Fibroblast of the aortic adventitia (primary cell): ENCODE measurements at places on chromosomes 13 and 19.

DNA sequence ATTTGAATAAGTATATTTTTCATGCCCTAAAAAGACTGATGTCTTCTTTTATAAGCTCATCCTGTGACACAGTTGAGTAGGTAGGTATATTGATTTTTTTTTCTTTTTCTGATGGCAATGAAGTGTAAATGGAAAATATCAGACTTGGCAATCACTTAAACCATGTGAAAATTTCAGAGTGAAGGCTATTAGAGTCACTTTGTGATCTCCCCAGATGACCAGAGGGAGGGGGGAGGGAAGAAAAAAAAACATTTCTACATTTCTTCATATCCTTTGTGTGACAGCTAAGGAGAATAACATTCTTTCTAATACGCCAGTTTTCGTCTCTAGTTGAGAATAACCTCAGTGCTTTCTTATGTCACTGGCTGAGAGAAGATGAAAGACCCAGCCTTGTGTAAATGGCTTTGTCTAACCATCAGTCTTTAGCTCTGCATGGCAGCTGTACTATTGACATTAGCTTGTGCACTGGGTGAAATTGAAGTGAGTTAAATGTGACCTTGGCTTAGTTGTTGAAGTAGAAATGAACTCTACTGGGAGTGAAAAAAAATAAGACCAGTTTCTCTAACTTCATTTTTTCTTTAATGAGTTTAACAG, 332.1 kb upstream of the DACH1 start:
- DNase-seq, result no peak

DNA sequence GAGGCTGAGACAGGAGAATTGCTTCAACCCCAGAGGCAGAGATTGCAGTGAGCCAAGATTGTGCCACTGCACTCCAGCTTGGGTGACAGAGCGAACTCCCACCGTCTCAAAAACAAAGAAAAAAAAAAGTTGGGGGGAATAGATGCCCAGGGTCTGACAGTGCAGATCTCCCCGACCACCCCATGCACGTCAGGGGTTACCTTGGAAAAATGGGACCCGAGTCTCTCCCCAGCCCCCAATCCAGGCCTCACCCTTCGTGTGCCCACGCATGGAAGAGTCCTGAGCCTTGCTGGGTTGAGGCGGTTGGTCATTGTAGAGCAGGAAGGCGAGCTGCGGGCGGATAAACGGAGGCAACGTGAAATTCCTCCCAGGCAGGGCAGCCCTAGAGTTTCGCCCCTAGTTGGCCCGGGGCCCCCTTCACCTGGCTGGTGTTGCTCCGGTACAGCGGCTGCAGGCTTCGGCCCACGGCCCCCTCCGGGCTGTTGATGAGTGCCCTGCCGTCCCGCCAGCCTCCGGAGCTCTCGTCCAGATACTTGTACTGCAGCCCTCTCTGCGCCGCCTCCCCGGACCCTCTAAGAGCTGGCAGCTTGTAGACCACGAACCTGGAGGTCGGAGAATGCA, 588 bp downstream of the DNASE2 start:
- peak; percentile 37 for DNase-seq

DNA sequence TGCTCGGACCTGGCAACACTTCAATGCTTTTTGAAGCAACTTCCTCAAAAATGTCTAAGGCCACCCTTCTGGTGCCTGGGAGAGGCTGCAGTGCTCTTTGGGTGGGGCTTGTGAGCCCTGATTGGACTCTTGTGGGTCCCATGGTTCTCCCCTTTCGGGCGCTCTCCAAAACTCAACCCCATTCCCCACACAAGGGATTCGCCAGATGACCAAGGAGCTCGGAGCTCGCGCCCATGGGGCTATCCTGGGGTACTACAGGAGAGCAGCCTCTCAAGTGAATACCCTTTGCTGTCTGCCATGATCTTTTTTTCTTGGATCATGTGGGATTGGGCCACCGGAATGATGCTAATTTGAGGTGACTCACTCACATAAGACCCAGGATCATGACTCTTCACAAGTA, 29.7 kb upstream of the KL start:
- DNase-seq, result no peak

DNA sequence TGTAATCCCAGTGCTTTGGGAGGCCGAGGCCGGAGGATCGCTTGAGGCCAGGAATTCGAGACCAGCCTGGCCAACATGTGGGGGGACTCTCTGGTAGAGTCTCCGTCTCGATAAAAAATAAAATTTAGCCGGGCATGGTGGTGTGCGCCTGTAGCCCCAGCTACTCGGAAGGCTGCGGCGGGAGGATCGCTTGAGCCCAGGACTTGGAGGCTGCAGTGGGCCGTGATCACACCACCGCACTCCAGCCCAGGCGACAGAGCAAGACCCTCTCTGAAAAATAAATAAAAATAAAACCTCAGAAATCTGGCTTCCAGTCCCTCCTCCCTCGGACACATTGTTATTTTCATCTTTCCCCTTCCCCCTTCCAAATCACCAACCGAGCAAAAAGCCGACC, 332 bp downstream of the IRGQ start:
- no peak for DNase-seq

DNA sequence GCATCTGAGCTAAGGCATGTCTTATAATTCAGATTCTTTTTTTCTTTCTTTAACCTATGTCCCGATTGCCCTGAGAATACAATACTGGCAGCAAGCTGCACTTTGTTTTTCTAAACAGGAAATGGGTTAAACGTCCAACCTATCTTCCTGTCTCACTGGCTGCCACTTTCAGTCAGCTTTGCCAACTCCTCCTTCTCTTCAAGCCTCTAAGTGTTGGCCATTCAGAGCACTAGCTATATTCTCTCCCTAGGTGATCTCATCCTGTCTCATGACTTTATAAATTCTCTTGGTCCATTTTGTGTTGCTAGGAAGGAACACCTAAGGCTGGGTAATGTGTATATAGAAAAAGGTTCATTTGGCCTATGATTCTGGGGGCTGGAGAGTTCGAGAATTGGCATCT, 109.5 kb upstream of the TSC22D1 start:
- DNase-seq, result no peak

GRCh38 chr19:12899891-12900518, 9.0 kb downstream of the GCDH start:
- DNase-seq, result no peak

DNA sequence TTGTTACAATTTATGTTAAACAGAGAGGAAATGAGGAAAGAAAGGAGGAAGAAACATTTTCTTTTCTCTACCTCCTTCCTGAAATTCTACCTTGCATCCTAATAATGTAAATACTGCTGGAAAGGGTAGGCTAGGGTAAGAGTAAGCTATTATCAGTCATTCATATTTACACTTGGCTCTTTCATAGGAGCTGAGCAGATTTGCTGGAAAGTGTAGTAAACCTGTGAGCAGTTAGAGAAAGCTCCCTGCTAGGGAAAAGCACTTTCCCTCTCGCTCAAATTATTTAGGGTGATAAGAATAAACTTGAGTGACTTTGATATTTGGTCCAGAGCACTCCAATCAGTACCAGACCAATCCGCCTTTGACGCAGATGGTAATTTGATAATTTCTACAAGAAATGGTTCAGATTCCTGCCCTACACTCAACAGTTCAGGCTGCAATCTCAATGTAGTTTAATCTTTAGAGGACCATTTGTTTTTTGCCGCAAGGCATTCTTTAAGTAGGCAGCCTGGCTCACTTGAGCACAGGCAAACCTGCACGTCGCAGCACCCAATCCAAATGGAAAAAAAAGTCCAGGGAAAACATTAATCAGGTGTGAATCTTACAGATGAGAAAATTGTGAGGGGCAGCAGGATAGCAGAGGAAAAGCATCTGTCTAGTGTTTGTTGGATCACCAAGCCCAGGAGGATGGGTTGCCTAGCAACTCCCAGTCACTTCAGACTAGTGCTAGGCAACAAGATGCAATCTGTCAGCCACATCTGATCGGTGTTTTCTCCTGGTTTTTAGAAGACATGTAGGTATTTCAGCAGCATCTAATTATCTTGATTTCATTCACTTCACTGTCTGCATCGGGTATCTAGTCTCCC, 68.6 kb upstream of the KL start:
- DNase-seq, result no peak

GRCh38 chr19:46147791-46148288, at the start of gene IGFL2:
TSS of gene IGFL2 (plus strand) at chr19:46148238. CDS start at chr19:46148279, 41 bp downstream.
- DNase-seq, result peak; percentile 39

DNA sequence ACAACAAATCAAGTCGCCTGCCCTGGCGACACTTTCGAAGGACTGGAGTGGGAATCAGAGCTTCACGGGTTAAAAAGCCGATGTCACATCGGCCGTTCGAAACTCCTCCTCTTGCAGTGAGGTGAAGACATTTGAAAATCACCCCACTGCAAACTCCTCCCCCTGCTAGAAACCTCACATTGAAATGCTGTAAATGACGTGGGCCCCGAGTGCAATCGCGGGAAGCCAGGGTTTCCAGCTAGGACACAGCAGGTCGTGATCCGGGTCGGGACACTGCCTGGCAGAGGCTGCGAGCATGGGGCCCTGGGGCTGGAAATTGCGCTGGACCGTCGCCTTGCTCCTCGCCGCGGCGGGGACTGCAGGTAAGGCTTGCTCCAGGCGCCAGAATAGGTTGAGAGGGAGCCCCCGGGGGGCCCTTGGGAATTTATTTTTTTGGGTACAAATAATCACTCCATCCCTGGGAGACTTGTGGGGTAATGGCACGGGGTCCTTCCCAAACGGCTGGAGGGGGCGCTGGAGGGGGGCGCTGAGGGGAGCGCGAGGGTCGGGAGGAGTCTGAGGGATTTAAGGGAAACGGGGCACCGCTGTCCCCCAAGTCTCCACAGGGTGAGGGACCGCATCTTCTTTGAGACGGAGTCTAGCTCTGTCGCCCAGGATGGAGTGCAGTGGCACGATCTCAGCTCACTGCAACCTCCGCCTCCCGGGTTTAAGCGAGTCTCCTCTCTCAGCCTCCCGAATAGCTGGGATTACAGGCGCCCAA, at the start of gene LDLR:
Gene LDLR (plus strand): TSS at position 210 of the 760 bp plus-strand sequence. CDS start 86 bp downstream, at position 296.
- DNase-seq, result peak; percentile 93

DNA sequence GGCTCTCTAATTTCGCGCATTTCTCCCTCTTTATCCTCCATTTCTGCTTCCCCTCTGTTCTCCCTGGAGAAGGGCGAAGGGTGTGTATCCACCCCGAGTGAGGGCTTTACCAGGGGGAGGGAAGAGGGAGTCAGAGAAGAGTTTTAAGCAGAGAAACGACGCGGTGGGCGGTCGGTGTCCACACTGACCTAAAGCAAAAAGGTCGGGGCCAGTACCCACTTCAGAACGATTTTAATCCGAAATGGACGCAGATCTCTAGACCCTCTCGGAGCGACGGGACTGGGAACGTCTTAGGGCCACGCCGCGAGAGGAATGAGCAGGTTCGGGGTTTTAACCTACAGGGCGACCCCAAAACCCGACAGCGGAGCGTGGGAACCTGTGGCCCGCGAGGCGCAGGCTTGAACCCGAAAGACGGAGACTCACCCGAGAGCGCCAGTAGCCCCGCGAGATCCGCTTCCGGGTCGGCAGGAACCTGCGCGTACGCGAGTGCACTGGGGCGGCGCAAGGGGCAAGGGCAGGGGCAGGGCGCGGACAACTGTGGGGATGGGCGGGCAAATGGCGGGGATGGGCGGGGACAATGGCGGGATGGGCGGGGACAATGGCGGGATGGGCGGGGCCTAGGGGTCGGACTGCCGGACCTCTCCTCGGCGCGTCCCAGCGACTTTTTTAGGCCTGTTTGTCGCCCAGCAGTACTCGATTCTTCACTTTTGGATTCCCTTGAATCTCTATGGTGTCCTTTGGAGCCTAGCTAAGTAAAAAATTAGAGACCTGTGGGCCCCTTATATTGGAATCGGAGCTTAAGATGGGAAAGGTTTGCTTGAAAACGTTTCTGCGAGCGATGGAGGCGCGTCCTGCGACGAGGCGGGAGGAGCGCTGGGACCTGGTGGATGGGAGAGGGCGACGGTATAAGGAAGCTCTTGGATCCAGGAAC, at the start of gene ZNF677:
Gene ZNF677 (minus strand): TSS at position 463 of the 931 bp plus-strand sequence. CDS start 3,323 bp downstream, outside the sequence.
- peak; percentile 83 for DNase-seq

GRCh38 chr13:32086366-32086765, 54.8 kb downstream of the FRY start:
- DNase-seq, result peak; percentile 75

DNA sequence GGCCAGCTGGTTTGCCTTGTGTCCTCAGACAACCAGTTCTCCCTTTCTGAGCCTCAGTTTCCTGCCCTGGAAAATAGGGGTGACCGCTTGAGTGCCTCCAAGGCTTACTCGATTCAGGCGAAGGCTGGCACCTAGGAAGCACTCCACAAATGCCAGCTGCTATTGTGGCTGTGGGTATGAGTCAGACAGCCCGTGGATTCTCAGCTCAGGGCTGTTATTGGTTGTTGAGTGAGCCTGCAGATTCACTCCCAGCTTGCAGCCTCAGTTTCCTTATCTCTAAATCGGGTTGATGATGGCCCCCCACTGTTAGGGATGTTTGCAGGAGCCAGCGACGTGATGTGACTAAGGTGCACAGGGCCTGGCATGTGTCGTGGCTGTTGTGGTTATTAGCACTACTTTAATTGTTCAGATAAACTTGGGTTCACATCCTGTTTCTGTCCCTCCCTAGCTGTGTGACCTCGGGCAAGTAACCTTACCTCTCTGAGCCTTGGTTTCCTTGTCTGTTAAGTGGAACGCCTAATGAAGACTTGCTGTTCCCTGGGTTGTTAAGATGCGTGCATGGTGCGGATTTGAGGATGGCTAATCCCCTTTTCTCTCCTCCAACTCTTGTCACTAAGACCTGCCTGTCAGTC, 2.4 kb downstream of the MARK4 start:
- peak; percentile 16 for DNase-seq

DNA sequence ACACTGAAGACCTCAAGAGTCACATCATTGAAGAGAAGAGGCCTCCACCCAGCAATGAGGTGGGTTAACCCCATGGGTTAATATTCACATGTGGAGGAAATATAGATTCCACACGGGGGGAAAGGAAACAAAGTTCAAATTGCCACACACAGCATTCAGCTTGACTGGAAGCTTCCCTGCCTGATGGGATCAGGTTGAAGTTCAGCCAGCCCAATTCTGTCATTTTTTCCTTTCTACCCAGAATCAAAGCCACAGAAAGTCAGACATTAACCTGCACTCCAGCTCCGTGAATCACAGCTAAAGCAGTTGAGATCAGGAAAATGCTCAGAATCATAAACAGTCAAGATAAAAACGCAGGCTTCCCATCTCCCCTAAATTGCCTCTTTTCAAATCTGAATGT, 208.7 kb upstream of the OBI1 start:
- no peak for DNase-seq

GRCh38 chr13:45464141-45464686, 525 bp upstream of the COG3 start:
- DNase-seq, result no peak

DNA sequence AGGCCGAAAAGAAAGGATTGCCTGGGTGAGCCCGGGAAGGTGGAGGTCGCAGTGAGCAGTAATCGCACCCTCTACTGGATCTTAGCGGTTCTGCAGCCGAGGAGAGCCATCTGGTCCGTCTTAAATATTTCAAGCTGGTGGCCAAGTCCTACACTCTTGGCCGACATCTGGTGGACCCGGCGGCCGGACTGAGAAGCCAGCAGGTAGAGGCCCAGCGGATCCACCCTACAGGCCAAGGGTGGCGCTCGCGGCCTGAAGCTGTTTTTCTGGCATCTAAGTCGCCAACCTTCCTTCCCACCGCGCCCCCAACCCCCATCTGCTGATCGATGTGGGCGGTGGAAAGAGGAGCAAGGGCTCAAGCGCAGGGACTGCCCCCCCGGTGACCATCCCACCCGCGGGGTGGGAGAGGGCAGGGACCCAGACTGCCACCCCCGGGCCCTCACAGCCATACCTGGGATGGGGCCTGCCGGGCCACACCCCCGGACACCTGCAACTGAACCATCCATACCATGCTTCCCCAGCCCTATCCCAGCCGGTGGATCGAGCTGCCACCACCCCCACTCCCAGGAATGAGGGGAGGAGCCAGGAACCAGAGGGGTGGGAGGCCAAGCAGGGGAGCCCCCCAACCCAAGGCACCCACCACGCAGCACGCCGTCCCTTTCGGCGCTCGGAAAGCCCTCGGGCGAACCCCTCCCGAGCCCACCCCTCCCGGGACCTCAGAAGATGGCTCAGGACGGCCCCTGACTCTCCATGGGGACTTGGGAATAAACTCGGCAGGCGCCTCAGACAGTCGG, 46.3 kb upstream of the ZNF730 start:
- peak; percentile 22 for DNase-seq
